ENCODE measurements at places on chromosomes 2 and 18.

DNA sequence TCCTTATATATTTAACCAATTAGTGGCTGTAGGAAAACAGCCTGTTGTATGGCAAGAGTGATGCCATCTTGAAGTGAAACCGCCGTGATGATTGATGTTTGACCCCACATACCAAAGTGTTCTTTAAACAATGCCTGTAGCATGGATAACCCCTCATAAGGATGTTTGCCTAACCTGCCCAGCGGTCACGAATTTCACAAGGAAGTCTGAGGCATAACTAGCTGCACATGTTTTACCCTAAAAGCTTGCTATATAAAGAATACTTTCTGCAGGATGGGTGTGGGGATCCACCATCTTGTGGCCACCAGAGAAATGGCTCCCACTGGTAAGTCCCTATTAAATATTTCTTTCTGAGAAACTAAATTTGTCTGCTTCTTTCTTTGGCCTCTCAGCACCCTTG is 68.7 kb downstream of the ZDBF2 start:
- no peak for ATAC-seq

DNA sequence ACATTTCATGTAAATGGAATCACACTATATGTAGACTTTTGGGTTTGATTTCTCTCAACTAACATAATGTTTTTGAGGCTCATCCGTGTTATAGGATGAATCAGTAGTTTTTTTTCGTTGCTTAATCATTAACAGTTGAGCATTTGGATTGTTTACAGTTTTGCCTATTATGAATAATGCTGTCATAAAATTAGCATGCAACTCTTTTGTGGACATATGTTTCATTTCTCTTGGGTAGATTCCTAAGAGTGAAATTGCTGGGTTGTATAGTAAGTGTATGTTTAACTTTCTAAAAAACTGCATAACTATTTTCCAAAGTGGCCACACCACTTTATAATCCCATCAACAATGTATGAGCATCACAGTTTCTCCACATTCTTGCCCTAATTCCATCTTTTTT is 7.7 kb upstream of the RHBDD1 start:
- no peak for ATAC-seq

DNA sequence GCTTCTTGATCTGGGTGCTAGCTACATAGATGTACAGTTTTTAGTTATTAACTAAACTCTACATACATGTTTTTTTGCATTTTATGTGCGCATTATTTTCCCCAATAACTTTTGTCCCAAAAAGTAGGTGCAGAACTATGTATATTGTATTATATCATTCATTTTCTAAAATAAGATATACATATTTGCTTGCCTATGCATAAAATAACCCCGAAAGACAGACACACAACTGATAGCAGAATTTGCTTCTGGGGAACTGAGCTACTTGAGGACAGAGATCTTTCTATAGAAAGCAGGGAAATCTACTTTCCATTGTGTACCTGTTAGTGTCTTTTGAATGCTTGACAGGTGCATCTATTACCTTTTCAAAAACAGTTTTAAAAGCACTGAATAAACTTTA is 88.9 kb upstream of the SIX3 start:
- ATAC-seq, result no peak

DNA sequence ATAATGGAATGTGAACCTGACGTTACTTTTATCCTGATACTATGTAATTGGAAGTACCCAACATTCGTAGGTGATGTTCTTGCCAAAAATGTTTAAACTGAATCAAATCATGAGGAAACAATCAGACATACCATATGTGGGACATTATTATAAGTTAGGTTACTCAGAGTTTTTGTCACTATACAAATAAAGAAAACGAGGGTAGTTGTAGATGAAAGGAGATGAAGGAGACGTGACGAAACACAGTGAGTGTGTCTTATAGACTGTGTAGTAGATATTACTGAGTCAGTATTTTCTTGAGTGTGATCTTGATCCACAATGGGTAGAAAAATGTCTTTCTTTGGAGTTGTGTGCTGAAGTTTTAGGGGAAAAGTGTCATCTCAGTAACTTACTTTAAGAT is 176.8 kb downstream of the ZNF407 start:
- no peak for ATAC-seq

GRCh38 chr2:197827618-197828017 is 23.2 kb downstream of the PLCL1 start:
- ATAC-seq, result no peak

DNA sequence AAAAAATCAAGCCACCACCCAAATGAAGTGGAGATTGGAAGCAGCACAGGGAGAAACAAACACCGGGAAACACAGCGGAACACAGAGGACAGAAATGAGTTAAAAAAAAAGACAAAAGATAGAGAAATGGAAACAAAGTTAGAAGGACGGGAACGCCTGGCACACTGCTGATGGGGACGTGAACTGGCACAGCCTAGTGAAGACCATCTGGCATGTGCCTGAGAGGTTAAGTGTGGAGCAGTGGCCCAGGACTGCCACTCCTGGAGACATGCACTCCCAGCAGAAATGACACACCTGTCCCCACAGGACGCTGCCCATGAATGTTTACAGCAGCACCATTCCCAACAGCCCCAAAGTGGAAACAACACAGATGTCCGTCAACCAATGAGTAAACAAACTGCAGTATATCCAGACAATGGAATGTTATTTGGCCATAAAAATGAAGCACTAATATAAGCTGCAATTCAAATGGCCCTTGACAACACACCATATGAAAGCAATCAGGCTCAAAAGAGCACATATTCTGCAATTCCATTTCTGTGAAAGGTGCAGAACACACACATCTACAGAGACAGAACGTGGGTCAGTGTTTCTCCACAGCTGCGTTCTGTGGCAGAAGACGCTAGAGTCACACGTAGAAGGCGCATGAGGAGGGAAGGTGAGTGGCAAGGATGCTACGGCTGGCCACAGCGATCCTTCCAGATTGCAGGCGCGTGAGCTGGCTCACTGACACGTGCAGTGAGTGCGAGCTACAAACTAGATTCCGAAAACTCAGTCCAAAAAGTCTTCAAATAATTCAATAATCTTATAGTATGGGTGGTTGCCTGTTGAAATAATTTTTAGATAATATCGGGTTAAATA is 24.6 kb downstream of the THAP4 start:
- no peak for ATAC-seq

DNA sequence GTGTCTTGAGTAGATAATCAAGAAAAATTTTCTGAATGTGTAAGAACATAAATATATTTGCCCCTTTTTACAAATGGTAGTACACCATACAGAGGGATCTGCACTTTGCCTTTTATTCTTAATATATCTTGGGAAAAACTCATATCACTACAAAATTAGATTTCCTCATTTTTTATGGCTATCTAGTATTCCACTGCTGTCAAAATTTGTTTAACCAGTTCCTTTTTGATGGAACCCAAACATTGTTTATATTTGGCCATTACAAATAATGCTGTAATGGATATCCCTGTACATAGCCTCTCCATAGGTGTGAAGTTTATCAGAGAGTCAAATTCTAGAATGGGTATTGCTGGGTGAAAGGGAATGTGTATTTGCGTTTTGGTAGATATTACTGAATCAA is 243.1 kb downstream of the AGPS start:
- no peak for ATAC-seq

GRCh38 chr2:197571627-197572271 is 55.9 kb downstream of the MOB4 start:
- peak; percentile 25 for ATAC-seq
